Umbilical cord (tissue), 2 donors: ENCODE measurements at places on chromosomes 11 and 22.
A peak's percentile ranks its signal among the peaks of the same experiment; 100 is the strongest.

- DNase-seq: no peak
Observed at GRCh38 chr11:15341587-15341986, 226.9 kb downstream of the INSC start.

DNA sequence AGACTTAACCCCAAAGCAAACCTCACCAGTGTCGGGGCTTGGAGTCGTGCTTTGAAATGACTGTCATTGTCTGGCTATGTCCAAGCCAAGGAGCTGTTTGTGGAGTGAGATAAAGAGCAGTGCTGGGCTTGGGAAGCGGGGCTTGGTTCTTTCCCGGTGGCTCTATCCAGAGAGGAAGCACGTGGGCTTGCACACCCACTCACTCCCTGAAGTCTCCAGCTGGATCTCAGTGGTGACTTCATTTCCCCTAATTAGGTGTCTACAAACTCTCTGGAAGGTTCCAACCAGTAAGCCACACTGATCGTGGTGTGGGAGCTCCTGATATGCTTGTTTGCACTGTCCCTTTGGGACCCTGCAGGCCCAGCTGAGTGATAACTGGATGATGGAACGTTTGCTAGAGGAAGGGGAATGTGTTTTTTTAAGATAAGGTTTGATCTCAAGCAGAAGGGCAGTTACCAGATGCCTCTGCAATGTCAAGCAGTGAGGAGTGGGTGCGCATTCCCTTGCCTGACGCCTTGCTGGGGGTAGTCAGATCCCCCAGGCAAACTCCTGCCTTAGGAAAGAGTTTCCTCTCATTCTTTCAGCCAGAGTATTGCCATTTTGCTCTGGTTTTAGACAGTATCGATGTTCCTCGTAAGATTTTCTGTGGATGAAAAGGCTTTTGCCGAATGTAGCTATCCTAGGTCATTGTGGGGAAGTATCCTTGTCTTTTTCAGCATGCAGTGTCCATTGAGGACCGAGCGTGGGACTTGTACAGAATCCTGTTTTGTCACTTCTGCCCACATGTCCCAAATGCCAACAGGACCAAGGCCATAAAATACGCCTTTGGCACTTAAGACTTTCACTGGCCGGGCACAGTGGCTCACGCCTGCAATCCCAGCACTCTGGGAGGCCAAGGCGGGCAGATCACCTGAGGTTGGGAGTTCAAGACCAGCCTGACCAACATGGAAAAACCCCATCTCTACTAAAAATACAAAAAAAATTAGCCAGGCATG is 90.9 kb downstream of the MICAL2 start:
- peak; percentile 77 for DNase-seq

GRCh38 chr11:70055444-70055843 is 22.7 kb upstream of the ANO1 start:
- DNase-seq: no peak

- DNase-seq: no peak
Observed at GRCh38 chr11:57556041-57556440, 11.4 kb downstream of the UBE2L6 start.

DNA sequence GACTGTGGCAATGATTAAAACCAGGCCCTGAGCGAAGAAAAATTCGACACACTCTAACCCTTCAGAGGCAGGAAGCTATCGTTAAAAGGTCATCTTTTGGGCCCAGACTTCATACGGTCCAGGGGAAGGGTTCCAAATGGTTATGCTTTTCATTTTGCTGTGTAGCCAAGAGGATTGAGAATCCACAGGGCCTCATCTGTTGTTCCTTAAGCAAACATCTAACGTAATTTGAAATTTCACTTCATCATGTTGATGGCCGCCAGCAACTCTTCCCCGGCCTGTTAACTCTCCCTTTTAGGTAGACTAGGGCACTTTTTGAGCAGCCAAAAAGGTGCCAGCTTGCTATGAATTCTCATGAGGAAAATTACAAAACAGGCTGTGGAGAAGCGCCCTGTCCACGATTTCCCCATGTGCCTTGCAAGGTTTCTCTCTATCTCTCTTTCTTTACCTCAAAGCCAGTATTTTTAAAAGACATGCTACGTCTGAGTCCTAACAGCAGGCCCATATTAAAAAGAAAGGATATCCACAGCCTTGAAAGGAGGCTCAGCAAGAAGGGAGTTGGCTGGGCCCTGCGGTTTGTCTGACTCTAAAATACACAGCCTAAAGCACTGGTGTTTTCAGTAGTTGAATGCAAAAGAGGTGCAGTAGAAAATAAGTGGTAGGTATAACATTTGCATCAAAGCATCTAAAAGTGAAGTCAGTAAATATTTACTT is 356.3 kb upstream of the NARS2 start:
- peak; percentile 62 for DNase-seq

DNA sequence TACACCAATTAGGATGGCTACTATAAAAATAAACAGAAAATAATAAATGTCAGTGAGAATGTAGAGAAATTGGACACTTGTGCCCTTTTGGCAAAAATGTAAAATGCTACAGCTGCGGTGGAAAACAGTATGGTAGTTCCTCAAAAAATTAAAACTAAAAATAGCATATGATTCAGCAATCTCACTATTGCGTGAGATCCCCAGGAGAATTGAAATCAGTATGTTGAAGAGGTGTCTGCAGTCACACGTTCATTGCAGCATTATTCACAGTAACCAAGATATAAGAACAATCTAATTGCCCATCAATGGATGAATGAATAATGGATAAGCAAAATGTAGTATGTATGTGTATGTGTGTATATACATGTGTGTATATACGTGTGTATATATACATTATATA is 6.8 kb downstream of the OR52N2 start:
- no peak for DNase-seq

DNA sequence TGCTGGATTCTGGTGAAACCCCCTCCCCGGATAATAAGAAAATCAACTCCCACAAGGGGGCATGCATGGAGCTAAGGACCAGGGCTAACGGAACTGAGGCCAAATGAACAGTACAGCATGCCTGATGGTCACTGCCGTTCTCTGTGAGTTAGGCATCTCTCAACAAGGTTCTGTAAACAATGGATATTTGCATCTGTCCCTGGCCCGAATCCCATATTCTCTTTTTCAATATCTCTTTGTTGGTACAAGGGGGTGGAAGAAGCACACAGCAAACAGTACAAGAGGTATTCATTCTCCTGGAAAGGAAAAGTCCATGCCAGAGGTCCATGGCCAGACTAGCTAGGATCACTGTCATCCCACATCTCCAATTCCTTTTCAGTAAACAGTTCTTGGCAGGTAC is 32.2 kb upstream of the APOA1 start:
- no peak for DNase-seq

GRCh38 chr11:94271885-94272372 is 32.5 kb upstream of the IZUMO1R start:
- DNase-seq: no peak

DNA sequence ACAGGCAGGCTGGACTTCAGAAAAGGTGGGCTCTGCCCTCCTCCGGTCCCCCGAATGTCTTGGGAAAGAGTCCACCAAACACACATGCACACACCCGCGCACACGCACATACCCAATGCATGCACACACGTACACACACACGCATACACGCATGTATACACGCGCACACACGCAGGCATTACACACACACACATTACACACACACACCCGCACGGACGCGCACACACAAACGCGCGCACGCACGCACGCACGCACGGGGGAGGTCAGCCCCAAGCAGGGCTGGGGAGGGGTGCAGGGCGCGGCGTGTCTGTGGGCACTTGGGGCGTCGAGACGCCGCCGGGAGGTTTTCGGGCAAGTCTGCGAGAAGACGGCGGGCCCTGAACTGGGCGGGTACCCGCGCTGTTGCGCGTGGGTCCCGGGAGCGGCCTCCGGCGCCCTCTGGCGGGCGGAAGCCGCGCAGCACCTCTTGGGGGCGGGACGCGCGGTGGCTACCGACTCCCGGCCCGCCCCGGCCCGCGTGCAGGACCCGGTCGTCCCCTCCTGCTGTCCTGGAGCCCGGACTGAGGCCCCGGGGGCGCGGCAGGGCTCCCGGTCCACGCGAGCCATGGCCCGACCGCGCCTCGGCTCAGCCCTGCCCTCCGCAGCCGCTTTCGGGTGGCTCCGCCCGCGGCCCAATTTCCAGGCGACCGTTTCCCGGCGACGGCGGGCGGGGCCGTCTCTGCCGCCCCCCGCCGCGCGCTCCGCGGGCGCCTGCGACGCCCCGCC is 3.6 kb downstream of the SEPTIN5 start:
- DNase-seq: peak; percentile 68

DNA sequence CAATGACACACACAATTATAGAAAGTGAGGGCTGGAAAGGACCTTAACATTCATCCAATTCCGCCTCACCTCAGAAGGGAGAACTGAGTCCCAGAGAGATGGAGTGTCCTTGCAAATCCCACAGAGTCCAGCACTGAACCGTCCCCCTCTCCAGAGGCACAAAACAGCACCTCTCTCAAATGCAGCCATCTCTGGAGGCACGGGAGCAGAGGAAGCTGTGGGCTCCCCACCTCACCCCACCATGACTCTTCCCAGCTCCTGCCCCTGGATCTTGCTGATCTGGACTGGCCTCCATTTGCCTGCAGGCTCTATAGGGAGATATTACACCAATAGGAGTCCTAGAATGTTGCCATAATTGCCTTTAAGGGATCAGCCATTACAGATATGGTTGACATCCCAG is 1.4 kb upstream of the DRD2 start:
- no peak for DNase-seq

GRCh38 chr11:2147391-2147790 is 8.2 kb upstream of the IGF2 start:
- no peak for DNase-seq

- no peak for DNase-seq
Observed at GRCh38 chr11:65090628-65091027, 5.4 kb upstream of the VPS51 start.

DNA sequence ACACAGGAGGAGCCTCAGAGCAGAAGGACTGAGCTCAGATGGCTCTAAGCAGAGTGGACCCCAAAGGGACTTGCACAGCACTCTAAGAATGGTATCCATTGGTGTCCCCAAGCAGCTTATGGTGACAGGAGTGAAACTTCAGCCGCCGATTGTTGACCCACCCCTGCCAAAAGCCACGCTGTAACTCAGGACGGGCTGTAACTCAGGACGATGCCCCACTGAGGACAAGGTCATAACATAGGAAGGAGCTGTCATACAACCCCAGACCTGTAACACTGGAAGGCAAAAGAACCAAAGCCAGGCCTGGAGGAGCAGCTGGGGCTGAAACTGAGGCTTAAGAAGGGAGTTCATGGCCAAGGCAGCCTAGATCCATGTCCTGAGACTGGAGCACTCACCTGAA is 14.2 kb downstream of the CD59 start:
- no peak for DNase-seq

DNA sequence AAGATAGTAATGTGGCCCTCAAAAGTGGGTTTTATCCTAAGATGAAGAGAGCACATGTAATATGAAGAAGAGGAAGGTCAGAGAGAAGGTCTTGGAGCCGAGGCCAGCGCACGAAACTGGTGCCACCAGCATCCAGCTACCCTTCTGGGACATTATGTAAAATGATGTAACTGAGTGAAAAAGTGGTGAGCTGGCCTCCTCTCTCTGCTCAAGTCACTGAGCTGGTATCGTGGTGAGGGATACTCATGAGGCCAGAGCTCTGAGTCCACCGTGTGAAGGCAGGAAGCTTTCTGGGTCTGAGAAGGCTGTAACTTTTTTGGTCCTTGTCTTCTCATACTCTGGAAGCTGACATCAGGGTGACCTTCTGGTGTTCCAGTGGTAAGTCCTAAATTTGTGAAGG is 25.1 kb downstream of the RNF185 start:
- DNase-seq: no peak

- no peak for DNase-seq
Observed at GRCh38 chr11:65116370-65117205, 913 bp downstream of the ZNHIT2 start.

- no peak for DNase-seq
Observed at GRCh38 chr22:42432020-42432596, at the start of gene NFAM1. NFAM1 (minus strand) TSS chr22:42432403; CDS start chr22:42432357, 46 bp downstream.

GRCh38 chr22:16699326-16699725 is 106.7 kb upstream of the CCT8L2 start:
- DNase-seq: no peak

DNA sequence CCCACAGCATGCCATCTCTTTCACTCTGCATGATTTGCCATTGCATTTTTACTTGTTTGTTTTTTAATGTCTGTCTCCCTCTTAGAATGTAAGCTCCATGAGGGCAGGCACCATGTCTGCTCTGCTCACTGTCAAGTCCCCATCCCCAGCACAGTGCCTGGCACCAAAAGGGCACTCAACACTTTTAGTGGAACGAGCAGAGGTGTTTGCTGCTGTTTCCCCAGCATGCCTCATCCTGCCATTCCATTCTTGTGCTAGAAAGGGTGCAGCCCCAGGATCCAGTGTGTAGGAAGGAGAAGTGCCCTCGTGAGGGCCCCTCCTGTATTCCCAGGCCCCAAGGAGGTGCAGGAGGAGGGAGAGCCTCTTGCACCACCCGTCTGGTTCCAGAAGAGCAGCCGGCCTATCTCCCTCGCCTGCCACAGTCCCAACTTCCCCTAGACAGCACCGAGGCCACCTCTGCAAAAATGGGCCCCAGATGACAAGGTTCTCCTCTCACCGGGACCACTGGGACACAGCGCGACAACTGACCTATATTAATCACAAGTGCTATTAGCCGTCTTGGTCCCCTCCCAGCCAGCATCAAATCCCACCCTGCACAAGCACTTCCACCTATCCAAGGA is 33.3 kb upstream of the CACNG2 start:
- no peak for DNase-seq

GRCh38 chr11:128328955-128329551 is 258.3 kb downstream of the ETS1 start:
- no peak for DNase-seq
